Heart left ventricle (tissue), 16 donors: ENCODE measurements at places on chromosomes 6 and 20. TPM values are rescaled to one million over a fixed set of nuclear protein-coding genes. Genes with fewer than 3 reads are reported as not detected.

The RPL10A gene
- total RNA-seq, result 532 TPM

The SDCBP2 gene
- total RNA-seq, result 2.9 TPM

The OR2W1 gene
- total RNA-seq, result not detected

The HLA-A gene
- total RNA-seq, result 472 TPM

The IRF4 gene
- total RNA-seq, result 0.25 TPM

The FAM217A gene
- total RNA-seq, result not detected

The SPTLC3 gene
- 3.6 TPM for total RNA-seq

The DST gene
- total RNA-seq, result 588 TPM

DNA sequence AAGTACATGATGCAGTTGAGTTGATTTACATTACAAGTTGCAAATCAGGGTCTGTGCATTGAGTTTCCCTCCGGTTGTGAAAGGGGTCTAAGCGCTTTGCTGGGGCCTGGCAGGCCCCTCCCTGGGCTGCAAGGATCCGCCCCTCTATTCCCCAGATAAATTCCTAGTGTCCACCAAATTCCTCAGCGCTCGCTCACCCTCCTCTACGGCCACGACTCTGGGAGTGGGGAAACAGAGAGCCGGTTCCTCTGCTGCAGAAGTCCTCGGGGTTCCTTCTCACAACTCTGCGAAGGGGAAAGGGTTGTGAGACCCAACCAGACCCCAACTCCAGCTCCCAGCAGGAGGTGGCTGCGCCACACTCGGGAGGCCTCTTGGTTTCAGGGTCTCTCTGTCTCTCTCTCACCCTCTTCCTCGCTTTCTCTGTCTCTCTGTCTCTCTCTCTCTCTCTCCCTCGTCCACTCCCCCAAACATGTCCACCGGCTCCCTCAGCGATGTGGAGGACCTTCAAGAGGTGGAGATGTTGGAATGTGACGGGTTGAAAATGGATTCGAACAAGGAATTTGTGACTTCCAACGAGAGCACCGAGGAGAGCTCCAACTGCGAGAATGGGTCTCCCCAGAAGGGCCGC is at the start of gene TCF21:
TSS of gene TCF21 (plus strand) at position 185 of the 628 bp plus-strand sequence. CDS start at position 470, 285 bp downstream.
- DNase-seq, result peak; percentile 67

- DNase-seq, result no peak
Measured at GRCh38 chr6:35386989-35387388, 44.6 kb downstream of the PPARD start.

GRCh38 chr6:136609873-136610706 is 59.9 kb upstream of the MAP7 start:
- DNase-seq, result no peak

GRCh38 chr6:143513410-143513809 is 1.9 kb upstream of the FUCA2 start:
- peak; percentile 23 for DNase-seq

- DNase-seq, result no peak
Measured at GRCh38 chr20:31930779-31931178, 21.1 kb downstream of the PDRG1 start.

GRCh38 chr20:36132802-36133211 is 21.7 kb upstream of the EPB41L1 start:
- DNase-seq, result no peak

- DNase-seq, result peak; percentile 64
Measured at GRCh38 chr6:143427109-143427817, 23.2 kb downstream of the ADAT2 start.

DNA sequence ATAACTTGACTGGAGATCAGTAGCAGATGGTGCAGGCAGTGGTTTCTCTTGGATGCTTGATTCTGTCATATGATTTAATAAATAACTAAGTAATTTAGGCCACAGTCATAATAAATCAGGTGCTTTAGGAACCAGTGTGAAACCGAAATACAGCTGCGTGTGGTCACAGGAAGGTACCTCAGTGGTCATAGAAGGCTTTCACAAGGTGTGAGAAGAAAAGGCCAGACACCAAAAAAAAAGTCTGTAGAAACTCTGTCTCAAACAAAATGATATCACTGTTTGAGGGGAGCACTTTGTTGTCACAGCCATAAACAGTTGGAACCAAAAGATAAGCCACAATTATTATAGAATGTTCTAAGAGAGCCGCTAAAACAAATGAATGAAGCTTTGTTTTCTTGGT is 56.5 kb downstream of the ARMC2 start:
- DNase-seq, result no peak

- no peak for DNase-seq
Measured at GRCh38 chr20:37571033-37571432, 43.4 kb upstream of the BLCAP start.

DNA sequence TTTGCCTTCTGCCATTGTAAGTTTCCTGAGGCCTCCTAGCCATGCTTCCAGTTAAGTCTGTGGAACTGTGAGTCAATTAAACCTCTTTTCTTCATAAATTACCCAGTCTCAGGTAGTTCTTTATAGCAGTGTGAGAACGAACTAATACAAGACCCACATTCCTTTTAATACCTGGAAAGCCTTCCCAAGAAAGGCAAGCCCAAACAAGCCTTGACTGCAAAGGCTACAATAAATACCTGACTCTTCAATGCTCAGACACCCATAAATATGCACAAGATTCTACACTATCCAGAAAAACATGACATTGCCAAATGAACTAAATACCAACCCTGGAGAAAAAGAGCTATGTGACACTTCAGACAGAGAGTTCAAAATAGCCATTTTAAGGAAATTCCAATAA is 338.8 kb downstream of the HAO1 start:
- no peak for DNase-seq

DNA sequence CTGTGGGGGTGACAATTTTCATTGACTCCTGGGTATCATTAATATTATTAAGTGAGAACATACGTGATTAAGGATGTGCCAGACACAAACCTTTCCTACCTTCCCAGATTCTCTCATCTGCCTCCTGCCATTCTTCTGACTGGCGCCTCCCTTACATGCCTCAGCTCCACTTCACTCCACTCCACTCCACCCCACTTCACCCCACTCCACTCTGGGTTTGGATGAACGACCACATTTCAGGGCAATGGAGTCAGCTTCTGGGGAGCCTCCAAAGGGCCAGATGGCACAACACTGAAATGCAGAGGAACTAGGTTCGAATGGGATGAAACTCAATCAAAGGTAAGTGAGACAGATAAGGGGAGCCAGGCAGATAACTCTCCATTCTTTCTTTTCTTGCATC is 40.5 kb upstream of the LRRC1 start:
- no peak for DNase-seq

GRCh38 chr6:163661272-163661671 is 246.8 kb downstream of the QKI start:
- DNase-seq, result no peak

DNA sequence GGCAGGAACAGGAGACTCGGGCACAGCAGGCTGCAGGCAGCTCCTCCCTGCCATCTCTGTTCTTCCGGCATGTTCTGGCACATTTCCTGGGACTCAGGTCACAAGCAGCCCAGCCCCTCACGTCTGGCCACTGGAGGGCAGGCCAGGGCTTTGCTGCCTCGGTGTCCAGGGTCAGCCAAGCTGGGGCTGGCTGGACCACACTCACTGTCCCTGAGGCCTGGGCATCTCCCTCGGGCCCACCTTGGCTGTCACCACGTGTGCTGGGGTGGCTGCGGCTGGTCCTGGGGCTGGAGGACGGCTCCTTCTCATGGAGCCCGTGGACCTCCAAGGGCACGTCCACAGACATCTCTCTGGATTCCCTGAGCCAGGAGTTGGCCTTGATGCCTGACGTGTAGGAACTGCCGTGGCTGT is 18.5 kb downstream of the FRMD1 start:
- DNase-seq, result peak; percentile 74

DNA sequence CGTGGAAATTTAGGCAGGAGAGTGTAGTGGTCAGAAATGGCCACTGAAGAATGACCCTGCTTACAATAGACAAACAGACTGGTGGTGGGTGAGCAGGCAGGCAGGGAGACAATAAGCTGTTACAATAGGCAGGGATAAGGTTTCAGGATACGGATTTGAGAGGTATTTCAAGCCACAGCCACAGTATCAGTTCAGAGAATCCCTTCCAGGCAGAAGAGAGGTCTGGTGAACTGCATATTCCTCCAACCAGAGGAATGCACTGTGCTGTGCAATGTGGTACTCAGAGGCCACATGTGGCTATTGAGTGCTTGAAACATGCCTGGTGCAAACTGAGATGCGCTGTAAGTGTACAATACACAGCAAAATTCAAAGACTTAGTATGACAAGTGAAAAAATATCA is 20.6 kb downstream of the RMND1 start:
- no peak for DNase-seq

DNA sequence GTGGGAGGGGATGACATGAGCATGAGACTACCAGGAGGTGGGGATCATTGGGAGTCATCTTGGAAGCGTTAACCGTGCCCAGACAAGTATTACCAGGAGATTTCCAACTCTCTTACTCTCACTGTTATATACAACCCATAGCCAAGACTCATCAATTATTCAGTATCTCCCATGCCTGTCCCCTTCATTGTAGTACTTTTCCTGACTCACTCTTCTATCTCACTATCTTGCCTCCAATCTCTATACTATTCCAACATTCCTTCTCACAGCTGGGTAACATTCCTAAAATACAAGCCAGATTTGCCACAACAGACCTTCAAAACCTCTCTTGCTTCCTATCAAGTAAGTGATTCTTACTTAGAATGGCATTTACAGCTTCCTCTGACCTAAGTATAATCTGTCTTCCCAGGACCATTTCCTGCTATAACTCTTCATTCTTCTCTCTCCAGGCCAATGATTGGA is 226.3 kb upstream of the SMLR1 start:
- DNase-seq, result no peak

- DNase-seq, result no peak
Measured at GRCh38 chr6:145009711-145010110, 724.6 kb downstream of the UTRN start.

DNA sequence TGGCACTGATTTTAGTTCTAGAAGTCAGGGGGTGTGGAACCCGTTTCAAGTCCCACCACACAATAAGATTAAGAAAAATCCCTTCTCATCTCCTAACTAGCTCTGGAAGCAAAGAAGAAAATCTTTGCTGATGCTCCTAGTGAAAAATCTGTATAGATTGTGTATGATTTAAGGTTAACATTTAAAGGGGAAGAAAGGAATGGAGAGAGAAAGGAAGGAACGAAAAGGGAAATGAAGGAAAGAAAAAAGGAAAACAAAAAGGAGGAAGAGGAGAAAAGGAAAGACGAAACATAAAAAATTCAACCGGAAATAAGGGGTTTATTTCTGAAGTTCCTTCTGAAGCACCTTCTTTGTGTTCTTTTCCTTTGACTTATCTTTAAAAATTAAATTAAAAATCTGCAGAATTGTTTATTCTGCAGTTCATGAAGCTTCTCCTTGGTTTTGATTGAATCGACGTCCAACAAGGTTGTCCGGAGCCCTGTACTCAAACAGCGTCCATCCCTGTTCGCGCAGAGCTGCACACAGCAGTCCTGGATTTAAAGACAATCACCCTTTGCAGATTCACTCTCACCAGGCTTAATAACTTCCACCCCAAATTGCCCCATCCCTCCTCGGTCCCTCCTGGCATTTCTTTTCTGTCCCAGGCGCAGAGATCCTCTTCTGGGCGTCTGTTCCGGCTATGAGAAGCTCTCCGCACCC is 1.6 kb upstream of the TFAP2B start:
- no peak for DNase-seq

DNA sequence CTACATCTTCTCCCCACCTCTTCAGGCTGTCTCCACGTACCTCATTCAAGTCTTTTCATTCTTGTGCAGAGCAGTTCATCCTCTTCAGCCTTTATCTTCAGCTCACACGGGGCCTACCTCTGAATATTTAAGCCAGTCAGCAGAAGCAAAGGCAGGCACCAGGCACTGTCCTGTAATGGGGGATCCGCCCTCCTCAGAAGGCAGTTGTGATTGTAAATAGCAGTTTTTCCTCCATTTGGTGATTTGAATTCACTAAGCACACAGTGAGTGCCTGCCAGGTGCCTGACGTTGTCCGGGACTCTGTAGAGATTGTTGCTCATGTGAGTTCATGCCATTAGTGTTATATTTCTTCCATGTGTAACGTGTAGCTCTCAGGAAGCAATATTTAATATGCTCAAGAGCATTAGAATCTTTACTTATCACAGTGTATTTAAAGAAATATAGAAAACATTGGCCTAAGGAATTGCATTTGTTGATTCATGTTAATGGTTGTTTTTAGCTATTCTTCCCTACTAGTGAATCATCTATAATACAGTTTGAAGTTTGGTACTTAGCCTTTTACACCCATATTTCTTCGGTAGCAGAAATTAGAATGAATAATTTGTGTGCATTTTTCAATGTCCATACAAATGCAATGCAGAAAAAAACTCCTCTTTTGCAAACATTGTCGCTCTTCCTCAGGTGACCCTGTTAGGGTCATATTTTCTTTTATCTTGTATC is 17.9 kb downstream of the BPHL start:
- no peak for DNase-seq

- no peak for DNase-seq
Measured at GRCh38 chr20:14790771-14791620, 453.6 kb upstream of the FLRT3 start.
